ENCODE measurements at places on chromosomes 6 and 20.

- no peak for DNase-seq
Observed at GRCh38 chr20:49792006-49792405, 20.6 kb upstream of the SLC9A8 start.

DNA sequence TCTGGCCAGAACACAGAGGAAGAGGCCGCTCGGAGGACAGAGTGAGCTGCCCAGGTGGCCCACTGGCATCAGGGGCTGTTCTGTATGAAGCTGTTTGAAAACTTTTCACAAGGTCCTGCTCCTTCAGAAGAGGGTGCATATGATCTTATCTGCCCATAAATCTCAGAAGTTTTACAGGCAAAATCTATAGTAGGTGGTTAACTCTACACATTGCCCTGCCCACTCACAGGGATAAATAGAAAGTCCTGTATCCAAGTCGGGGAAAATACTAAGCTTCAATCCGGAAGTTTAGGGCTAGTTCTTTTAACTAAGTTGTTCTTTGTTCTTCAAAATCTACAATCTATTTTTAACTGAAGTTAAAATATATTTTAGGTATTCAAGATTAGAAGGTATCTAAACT is 233.7 kb downstream of the FOXA2 start:
- no peak for DNase-seq

- DNase-seq: no peak
Observed at GRCh38 chr20:58994390-58995159, 12.5 kb downstream of the CTSZ start.

- no peak for DNase-seq
Observed at GRCh38 chr6:94559829-94560537, 1017.4 kb upstream of the MANEA start.

- DNase-seq: no peak
Observed at GRCh38 chr6:223136-223535, 69.2 kb upstream of the DUSP22 start.

DNA sequence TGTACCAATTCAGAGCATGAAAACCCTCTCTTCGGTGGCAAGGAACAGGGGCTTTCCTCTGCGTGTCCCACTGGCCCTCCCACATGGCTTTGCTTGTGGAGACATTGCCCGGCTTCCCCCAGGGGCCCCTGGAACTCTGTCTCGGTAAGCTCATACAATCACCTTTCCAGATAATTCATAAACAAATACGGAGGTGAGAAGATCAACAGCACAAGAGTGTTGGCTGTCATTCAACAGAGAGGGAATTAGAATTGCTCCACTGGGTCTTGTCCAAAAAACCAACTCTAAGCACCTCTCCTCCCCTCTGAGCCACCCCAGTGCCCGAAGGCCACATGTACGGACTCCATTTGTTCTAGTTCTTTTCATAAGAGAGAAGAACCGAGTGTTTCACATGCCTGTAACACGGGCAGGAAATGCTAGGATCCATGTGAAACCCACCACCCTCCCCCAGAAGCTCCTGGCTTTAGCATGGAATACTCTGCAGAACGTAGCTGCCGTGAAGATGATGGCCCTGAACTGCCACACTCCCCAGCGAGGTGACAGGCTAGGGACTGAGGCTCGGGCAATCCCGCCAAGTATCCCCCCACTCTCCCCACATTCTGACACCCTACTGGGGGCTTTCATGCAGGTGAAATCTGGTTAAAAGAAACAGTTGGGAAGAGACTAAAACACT is 24.6 kb upstream of the FOXC1 start:
- no peak for DNase-seq

GRCh38 chr6:56505512-56506260 is 137.0 kb downstream of the DST start:
- DNase-seq: no peak

GRCh38 chr6:52994839-52995088 is 320 bp downstream of the GSTA4 start:
- DNase-seq: no peak

DNA sequence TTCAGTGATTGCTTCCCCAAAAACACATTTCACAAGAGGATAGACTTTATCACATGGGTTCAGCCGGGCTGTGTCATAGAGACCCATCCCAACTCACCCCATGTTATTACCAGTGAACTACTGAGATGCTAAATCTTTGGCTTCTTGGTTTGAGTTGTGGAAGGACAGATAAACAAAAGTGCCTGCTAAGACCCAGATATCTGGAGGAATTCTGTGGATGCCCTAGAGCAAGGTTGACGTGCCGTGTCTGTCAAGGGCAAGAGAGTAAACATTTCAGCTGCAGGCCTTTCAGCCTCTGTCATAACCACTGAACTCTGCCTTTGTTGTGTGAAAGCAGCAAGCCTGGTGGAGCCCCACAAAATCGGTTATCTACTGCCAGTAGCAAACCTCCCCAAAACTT is 11.2 kb upstream of the THBD start:
- no peak for DNase-seq

DNA sequence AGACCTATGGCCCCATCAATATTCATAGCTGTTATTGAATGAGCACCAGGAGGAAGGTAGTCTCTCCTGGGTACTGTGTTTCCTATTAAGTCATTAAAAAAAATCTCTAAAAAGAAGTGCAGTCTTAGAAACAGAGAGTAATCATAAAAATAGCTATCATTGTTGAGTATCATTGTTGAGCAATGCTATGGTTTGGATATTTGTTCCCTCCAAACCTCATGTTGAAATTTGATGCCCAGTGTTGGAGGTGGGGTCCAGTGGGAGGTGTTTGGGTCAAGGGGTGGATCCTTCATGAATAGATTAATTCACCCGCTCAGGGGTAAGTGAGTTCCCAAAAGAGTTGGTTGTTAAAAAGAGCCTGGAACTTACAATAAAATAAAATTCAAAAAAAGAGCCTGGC is 88.1 kb upstream of the IYD start:
- no peak for DNase-seq

DNA sequence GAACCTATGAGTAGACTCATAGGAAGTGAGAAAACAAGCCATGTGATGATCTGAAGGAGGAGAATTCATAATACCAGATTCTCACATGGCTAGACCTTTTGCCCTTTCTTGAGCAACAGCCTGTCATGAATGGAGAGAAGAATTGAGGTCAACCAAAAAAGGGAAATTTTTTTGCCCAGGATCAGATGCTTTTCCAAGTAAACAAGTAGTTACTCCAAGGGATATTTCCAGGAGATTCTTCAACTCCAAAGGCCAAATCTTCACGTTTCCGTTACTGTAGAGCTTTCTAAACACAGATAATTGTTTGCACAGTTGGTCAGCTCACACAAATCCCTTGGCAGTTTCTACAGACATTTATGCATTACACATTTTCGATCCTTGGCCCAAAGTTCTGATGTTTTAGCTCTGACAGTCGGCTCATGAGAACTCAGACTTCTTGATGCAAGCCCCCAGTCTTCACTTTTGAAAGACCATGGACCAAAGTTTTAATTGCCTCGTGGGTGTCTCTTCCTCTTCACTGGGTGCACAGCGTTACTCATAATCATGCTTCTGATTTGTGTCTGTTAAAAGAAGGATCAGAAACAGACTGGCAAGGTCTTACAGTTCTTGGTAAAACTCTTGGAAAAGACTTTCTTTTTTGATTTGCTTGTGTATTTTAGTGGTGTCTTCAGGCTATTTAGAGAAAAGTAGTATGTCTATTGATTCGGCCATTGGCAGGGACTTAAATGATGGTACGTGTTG is 115.0 kb downstream of the TSHZ2 start:
- no peak for DNase-seq

DNA sequence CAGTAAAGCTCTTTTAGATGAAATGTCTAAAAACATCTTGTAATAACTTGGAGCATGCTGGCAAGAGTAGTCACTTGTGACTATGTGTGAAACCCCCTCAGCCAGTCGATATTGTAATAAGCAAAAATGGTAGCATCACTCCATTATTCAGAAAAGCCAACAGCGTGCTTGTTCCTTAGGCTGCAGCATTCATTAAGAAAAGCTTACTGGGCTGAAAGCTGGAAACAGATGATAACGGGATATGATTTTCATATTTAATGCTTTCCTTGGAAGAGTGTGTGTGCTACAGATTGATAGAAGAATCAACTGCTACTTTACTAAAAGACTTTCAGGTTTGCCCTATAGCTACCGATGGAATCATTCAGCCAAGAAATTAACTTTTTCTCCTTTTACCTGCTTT is 20.3 kb downstream of the KIZ start:
- DNase-seq: no peak

GRCh38 chr6:56734335-56734734 is 91.6 kb upstream of the DST start:
- DNase-seq: no peak

DNA sequence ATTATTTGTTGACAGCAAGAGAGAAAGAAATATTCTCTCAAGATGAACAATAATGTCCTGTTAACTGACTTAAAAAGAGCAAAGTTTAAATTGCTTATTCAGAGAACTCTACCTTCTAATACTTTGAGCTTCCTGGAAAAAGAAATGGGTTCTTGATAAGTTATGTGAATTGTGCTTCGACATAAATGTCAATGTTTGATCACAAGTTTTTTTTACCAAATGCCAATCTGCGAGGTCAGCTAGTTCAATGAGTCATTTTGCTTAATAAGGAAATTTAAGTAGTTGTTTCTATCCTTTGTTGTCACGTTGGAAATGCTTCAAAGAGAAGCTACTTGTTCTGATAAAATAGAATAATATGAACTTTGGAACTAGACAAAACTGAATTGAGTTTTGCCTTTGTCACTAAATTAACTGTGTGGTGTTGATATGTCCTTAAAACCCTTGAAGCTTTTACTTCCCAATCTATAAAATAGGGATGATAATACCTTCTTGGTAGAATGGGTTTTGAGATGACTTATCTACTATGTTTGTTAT is 642.1 kb upstream of the FLRT3 start:
- DNase-seq: no peak

DNA sequence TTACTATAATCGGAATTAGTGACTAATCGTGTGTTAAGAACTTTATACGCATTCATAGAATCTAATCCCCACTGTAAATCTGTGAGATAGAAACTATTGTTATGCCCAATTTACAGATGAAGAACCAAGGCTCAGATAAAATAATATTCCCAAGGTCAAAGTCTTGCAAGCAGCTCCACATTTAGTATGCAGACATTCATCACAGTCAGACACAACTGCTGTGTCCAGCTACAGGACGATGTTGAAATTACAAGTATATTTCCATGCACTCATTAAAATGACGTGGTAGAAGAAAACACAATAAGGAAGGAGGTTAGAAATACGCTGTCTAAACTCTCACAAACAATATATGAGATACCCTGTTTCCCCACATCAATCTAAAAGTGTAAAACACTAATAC is 82.5 kb downstream of the PREX1 start:
- DNase-seq: no peak

GRCh38 chr6:170095273-170095981 is 195.5 kb downstream of the DLL1 start:
- no peak for DNase-seq

GRCh38 chr6:20564777-20565176 is 30.5 kb downstream of the CDKAL1 start:
- DNase-seq: no peak

GRCh38 chr6:152206072-152206818 is 398.8 kb downstream of the ESR1 start:
- DNase-seq: no peak

DNA sequence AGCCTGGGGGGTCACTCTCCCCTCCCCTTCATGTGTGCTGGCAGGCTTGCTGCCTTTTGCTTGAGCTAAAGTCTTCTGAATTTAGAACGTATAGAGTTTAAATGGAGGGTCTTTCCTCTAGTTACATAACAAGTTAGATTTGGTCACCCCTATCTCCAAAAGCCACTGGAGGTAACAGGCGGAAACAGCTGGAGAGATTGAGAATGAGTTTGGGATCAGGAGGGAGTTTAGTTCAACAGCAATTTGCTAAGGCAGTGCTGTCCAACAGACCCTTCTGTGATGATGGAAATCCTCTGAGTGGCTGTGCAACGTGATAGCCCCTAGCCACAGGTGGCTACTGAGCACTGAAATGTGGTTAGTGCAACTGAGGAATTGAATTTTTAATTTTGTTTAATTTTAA is 132.8 kb downstream of the EYA2 start:
- DNase-seq: no peak

DNA sequence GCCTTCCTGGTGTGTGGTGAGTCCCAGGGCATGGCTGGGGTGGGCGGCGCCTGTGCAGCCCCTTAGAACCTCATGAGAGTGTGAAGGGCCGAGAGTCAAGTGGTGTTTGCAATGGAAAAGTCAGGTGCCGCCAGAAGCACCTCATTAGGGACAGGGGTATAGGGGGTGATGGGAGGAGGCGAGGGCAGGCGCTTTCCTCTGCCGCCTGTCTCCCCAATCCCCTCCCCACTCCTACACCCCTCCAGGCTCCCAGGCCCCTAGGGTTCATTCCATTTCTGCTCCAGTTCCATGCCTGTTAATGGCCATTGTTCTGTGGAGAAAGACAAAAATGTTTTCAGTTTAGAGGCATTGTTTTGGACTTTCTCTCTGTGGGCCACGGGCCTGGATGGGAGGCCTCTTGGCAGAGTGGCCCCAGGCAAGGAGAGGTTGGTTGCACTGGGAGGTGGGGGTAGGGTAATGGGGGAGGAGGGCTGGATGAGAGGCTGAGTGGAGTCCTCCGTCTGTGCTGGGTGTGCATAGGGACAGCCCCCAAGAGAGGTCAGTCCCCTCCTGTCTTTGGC is 21.4 kb upstream of the SCUBE3 start:
- no peak for DNase-seq

GRCh38 chr6:49790341-49790740 is 3.3 kb upstream of the PGK2 start:
- DNase-seq: no peak

DNA sequence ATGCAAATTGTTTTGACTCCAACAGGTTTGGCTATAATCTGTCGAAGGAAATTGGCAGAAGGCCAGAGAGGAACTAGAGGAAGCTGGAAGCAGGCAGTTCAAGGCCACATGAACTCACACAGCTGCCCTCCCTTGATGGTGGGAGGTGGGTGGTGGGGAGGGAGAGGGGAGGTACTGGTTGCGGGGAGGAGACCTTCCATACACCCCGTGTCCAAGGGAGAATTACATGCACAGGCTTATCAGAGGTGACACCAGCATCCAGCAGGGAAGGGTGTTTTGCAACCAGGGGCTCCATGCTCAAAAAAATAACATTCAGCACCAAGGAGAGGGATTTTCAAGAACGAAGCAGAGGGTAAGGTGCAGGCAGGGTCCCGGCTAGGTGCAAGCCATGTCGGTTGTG is 9.1 kb downstream of the PRND start:
- DNase-seq: no peak

- DNase-seq: no peak
Observed at GRCh38 chr6:75386050-75386770, 101.6 kb upstream of the TMEM30A start.

DNA sequence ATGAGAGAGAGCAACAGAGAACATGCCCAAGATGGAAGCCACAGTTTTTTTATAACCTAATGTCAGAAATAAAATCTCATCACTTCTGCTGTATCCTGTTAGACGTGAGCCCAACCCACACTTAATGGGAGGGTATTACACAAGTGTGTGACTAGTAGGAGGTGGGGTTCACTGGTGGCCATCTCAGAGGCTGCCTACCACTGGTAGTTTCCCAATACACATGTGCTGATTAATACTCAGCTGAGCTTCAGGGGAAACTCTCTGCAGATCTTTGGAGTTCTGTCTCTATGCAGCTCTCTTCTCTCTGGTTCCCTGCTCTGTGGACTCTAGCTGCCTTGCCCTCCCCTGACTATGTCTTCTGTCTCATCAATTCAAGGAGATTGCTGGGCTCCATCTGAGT is 35.7 kb downstream of the CNBD2 start:
- no peak for DNase-seq

GRCh38 chr6:54112151-54112650 is 958 bp downstream of the MLIP start:
- no peak for DNase-seq
